ENCODE measurements at places on chromosomes 1 and 21. TPM values are rescaled to one million over a fixed set of nuclear protein-coding genes. Genes with fewer than 3 reads are reported as not detected.

DNA sequence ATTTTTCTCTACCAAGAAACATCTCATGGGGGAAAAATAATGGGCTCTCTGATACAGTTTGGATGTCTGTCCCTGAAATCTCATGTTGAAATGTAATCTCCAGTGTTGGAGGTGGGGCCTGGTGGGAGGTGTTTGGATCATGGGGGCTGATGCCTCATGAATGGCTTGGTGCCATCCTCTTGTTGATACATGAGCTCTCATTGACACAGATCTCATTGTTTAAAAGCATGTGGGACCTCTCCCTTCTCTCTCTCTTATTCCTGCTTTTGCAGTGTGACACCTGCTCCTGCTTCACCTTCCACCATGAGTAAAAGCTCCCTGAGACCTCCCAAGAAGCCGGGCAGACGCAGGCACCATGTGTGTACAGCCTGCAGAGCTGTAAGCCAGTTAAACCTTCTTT is 332.5 kb upstream of the NRIP1 start:
- DNase-seq = no peak

GRCh38 chr1:47181955-47182675 is 7.7 kb downstream of the PDZK1IP1 start:
- DNase-seq = no peak

GRCh38 chr1:4932311-4933030 is 278.1 kb downstream of the AJAP1 start:
- no peak for DNase-seq

DNA sequence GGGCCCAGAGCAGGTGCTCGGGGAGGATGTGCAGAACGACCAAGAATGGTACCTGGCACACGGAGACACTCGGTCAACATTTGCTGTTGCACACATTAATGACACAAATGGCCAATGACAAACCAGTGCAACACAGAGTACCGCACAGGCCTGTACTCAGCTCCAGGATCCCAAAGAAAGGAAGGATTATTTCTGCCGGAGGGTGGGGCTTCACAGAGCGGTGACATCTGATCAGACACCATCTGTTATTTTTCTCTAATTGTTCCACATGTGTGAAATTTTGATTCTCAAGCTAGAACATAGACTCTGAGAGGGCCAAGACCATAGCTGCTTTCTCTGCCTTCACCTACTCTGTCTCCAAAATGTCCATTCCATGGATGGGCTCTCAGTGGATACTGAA is 100.4 kb downstream of the MRPL37 start:
- no peak for DNase-seq

DNA sequence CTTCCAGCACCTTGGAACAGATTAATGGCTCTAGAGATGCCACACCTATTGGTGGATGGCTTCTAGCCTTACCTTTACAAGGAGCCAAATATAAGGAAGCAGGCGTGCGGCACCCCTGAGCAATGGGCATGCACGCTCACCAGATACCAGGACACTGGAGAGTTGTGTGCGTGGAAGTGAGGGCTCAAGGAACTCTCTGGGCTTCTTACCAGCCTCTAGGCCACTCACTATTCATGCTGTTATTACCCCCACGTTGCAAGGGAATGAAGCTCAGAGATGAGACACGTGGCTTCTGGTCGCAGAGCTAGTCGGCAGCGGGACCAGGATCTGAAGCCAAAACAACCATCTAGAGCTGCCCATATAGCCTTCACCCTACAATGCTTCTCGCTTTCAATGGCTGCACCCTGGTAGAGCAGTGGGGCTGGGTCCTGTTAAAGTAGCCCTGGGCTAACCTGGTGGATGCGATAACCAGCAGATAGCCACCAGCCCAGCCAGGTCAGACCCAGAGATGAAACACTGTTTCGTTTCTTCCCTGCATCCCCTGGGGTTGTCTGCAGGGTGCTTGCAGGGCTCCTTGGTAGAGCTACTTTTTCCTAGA is 396.4 kb upstream of the VAMP3 start:
- DNase-seq = no peak

DNA sequence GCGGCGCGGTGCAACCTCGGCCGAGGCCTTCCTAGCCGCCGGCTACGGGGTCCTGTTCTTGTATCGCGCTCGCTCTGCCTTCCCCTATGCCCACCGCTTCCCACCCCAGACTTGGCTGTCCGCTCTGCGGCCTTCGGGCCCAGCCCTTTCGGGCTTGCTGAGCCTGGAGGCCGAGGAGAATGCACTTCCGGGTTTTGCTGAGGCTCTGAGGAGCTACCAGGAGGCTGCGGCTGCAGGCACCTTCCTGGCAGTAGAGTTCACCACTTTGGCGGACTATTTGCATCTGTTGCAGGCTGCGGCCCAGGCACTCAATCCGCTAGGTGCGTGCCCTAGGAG is 379 bp downstream of the PPCS start:
- peak; percentile 55 for DNase-seq

GRCh38 chr1:3030663-3031381 is 9.6 kb downstream of the ACTRT2 start:
- no peak for DNase-seq

Gene SPRR2A
- total RNA-seq = not detected

DNA sequence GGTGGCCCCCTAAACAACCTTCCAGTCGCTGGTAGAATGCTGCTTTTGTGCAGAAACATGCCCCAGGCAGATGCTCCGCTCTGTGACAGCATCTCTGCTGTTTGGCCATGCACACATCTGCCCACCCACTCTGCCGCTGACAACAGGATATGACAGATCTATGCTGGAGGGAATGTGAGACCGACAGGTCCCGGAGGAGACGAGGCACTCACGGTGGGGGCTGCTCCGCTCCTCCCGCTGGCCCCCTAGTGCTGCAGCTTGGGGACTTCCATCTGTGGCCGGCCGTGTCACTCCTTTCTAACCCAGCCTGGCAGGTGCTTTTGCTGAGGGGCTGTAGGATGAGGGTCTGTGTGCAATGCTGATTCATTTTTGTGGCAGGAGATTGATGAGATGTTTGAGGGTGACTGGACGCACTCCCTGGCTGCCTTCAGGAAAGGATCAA is 49.1 kb upstream of the DMRTB1 start:
- DNase-seq = no peak

Gene ENO1
- 934 TPM for total RNA-seq

Gene CYP4A22
- total RNA-seq = not detected

DNA sequence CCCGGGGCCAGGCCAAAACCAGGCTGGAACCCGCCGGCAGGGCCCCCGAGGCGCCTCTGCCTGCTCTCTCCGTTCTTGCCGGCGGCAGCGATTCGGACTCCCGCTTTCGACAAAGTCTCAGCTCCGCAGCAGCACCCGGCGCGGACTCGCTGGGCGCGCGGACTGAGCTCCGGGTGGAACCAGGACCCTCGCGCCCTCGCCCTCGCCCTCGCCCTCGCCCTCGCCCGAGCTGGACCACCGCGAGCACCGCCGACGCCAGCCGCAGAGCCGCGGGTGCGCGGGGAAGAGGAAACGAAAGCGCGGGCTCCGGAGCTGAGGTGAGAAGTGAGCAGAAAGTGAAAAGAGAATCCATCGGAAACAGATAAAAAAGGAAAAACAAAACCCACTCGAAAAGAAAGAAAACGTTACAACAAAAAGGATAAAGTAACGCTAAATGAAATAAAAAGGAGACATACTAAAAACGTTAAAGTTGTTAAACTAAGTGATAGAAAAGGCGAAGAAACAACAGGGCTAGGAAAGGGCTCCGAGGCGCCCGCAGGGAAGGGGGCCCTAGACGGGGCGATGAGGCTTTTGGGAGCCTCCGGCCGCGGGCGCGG is 64.9 kb downstream of the MEF2D start:
- DNase-seq = no peak

Gene SLC9C2
- total RNA-seq = not detected

DNA sequence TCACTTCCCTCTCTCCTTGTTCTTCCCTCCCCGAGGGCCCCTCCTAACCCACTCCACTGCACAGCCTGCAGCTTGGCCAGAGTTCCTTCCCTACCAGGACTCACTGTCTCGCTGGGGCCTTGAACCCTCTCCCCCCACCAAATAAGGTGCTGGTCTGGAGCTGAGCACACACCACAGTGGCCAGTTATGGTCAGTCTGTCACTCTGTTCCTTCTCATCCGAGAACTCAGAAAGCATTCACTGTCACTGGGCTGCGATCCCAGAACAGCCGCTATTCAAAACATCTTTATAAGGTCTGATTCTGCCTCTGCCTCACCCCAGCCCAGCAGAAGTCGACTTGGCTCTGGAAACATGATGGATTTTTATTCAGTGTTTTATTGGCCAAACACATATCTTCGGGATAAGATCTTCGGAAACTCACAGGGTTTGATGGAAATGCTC is 19.8 kb upstream of the LBR start:
- DNase-seq = no peak

- DNase-seq = no peak
Observed at GRCh38 chr1:159302095-159302494, at the start of gene FCER1A. Gene FCER1A, plus strand, starts transcription at chr1:159302336. Its CDS starts 29 bp downstream, at chr1:159302365.

- DNase-seq = no peak
Observed at GRCh38 chr1:230839173-230839572, 29.1 kb downstream of the C1orf198 start.

DNA sequence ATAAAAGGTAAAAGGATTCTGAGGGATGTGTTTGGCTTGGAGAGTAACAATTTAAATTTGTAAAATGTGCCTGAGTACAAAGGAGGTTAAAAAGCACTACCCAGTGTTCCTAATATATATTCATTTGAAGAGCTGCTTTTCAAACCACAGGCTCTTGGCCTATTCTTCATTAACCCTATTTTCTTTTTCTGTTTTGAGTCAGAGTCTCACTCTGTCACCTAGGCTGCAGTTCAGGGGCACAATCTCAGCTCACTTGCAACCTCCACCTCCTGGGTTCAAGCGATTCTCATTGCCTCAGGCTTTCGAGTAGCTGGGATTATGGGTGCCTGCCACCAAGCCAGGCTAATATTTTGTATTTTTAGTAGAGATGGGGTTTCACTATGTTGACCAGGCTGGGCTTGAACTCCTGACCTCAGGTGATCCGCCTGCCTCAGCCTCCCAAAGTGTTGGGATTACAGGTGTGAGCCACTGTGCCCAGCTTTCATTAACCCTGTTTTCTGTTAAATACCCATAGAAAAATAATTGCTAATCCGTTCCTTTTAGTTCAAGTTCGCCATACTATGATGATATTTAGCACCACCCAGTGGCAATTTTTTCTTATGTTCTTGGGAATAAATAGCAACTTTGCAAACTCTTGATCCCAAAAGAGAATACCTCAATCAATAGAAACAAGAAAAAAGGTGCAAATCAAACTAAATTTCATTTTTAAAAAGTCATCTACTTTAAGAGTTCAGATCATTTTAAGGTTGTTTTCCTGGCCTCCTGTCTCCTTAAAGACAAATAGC is 30.5 kb downstream of the ZBTB8OS start:
- no peak for DNase-seq

DNA sequence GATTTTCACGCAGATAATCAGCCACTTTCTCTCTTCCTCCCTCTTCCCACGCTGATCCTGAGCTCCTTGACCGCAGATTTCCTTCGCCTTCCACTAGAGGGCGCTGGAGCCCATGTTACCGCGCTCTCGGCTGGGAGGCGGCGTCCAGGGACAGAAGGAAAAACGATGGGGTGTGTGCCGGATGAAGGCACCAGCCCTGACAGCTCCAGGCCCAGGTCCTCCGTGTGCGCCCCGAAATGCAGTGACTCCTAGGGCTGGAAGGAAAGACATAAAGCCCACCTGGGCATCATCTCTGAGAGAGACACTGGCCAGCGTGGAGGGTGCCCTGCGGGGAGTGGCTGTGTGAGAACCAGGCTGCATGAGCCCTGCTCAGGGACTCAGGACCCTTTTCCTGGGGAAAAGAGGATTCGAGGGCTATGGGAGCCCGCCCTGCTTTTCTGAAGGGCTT is 44.9 kb upstream of the CYP2J2 start:
- peak; percentile 71 for DNase-seq

DNA sequence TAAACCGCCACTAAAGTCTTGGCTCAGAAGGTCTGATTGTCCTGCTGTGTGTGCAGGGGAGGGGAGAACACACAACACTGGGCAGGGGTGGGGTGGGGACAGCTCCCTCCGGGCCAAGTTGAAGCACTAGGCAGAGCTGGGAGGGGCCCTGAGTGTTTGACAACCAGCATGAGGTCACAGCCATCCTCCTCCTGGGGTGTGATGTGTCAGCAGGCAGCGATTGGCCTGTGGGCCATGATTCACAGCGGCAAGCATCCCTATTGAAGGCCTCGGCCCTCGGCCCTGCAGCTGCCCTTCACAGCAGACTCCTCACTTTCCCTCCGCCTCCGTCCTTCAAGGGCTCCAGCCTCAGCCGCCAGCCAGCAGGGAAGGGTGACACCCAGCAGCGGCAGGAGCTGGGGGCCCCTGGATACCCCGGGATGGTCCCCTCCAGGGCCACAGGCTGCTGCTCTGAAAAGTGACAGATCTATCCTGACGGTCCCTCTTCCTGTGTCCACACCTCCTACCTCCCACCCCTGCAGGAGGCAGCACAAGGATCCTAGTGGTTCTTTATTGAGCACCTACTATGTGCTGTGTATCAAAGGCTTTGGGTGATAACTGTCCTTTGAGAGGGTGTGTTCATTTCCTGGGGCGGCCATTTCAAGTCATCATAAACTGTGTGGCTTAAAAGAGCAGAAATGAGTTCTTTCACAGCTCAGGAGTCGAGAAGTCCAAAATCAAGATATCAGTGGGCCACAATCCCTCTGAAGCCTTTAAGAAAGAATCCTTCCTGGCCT is 66.0 kb upstream of the SLC25A33 start:
- DNase-seq = peak; percentile 30

GRCh38 chr21:21018821-21019220 is 20.6 kb downstream of the NCAM2 start:
- no peak for DNase-seq

- no peak for DNase-seq
Observed at GRCh38 chr1:58983162-58983561, 199.3 kb upstream of the JUN start.

Data from Caco-2 (cell line).